ENCODE measurements at places on chromosomes 6 and 20. TPM values are rescaled to one million over a fixed set of nuclear protein-coding genes. Genes with fewer than 3 reads are reported as not detected.
A peak's percentile ranks its signal among the peaks of the same experiment; 100 is the strongest.

DNA sequence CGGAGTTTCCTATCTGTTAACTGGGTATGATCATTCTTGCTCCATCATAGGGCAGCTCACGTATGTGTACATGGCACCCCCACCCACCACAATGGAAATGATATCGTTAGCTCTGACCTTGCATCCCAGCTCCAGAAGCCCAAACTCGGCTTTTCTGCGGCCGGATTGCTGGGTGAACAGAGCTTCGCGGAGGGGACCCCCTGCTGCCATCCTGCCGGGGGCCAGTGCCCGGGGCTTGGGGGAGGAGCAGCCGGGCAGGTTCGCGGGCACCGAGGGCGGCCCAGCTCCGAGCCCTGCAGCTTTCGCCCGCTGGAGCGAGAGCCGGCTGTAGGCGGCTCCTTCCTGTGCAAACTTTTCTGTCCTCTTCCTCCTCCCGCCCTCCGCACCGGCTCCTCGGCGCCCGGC is 24.9 kb upstream of the FUCA2 start:
- H3K4me3 ChIP-seq, result peak overlapping the region; percentile 9
- H3K36me3 ChIP-seq, result no peaks in the 10 kb centered on the region
- H3K27ac ChIP-seq, result peak overlapping the region; percentile 61
- peak; percentile 59 for DNase-seq
- H3K27me3 ChIP-seq, result no peaks in the 10 kb centered on the region

- no peaks in the 10 kb centered on the region for H3K36me3 ChIP-seq
- DNase-seq, result no peak
- H3K27me3 ChIP-seq, result no peaks in the 10 kb centered on the region
- H3K27ac ChIP-seq, result peak overlapping the region; percentile 2
- no peak overlapping the region for H3K4me3 ChIP-seq
Observed at GRCh38 chr6:18412068-18412467, 24.9 kb downstream of the RNF144B start.

DNA sequence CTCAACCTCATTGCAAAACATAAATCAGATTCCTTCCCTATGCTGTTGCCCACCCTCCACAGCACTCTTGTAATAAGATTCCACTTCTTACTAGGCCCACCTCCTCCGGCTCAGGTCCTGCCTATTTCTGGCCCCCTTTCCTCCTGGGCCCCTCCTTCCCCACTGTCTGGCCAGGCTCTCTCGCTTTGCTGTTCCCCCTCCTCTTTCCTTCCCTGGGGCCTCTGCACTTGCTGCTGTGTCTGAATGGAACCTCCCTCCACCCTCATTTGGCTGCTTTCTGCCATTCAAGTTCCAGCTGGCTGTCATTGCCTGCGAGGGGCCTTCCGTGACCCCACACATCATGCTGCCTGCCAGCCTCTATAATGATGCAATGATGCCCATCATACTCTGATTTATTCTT is 38.9 kb downstream of the ARHGAP40 start:
- H3K36me3 ChIP-seq, result no peaks in the 10 kb centered on the region
- no peak overlapping the region for H3K27ac ChIP-seq
- no peak for DNase-seq
- H3K4me1 ChIP-seq, result no peaks in the 10 kb centered on the region

Gene ERVFRD-1
- total RNA-seq, result not detected

GRCh38 chr6:105601541-105602236 is 198.8 kb upstream of the PREP start:
- no peaks in the 10 kb centered on the region for H3K36me3 ChIP-seq
- H3K4me1 ChIP-seq, result peaks cover 8% of the 10 kb centered on the region
- no peak overlapping the region for H3K4me3 ChIP-seq
- DNase-seq, result peak; percentile 32
- H3K27me3 ChIP-seq, result no peaks in the 10 kb centered on the region

- no peaks in the 10 kb centered on the region for H3K36me3 ChIP-seq
- no peak overlapping the region for H3K27ac ChIP-seq
- no peaks in the 10 kb centered on the region for H3K27me3 ChIP-seq
- DNase-seq, result peak; percentile 73
- no peak overlapping the region for H3K4me3 ChIP-seq
- peaks cover 24% of the 10 kb centered on the region for H3K4me1 ChIP-seq
Observed at GRCh38 chr6:40555092-40555491, 32.1 kb downstream of the LRFN2 start.
